ENCODE measurements at places on chromosomes 3 and 15.

GRCh38 chr15:45794712-45795439, 160.0 kb downstream of the SQOR start:
- DNase-seq: no peak

- peak; percentile 87 for DNase-seq
Measured at GRCh38 chr3:13015286-13016082, 57.7 kb downstream of the IQSEC1 start.

DNA sequence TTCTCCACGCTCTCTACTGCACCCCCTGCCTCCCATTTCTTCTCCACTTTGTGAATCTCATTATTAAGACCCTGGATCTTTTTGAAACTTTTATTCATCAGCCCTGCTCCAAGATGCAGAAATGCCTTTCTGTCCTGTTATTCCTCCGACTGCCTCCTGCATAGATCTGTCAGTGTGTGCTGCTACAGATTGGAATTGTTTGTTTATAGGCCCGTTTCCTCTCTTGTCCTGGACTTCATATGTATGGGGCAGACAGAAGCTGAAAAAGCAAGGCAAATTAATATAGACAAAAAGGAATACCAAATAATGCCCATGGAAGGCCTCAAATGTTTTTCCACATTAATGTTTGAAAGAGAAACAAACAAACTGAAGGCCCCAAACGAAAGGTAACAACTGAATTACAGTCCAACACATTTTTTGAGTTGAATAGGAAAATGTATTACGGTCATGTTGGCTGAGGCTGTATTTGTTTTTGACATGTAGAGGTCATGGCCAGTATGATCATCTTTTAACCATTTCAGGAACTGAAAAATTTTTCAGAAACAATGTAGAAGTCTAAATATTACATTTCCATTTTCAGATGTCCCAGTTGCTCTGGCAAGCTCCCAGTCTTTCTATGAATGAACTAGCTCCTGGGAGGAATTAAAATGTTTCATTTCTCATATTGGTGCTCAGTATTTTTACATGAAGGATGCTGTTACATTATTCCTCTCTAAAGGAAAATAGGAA, 8.8 kb downstream of the CHST2 start:
- no peak for DNase-seq

DNA sequence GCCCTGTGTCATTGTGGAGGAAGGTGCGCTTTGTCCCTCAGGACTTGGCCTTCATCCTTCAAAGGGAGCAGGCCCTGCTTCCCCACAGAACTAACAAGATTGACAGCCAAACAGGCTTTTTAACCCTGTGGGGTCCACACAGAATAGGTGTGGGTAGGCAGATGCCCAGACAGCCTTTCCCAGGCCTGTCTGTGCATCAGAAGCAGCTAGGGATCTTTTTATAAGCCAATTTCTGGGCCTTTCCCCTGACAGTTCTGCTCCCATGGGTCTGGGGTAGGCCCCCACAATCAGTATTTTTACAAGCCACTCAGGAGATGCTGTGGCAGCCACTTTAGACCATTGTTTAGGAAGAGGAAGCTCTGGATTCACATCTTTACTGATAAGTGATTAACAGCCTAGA, 69.2 kb downstream of the MRPL46 start:
- no peak for DNase-seq

- no peak for DNase-seq
Measured at GRCh38 chr3:108008931-108009639, 81.7 kb downstream of the CD47 start.

DNA sequence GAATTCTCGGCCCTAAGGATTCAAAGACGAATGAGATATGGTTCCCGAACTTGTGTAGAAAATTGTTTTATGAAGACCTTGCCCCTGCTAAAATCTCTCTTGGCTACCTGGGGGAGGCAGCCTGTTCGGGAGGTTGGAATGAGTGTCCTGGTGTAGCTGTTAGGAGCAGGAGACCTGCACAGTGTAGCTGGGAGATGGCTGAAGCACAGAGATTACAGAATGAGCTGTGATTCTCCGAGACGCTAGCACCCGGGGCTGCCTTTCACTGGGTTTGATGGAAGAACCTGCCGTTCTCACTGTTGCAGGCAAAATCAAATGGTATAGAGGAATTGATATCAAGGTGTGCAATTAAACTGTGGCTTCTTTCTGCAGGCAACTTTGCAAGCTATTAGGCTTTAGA, 68.0 kb downstream of the TRAK1 start:
- DNase-seq: no peak

- no peak for DNase-seq
Measured at GRCh38 chr3:110344487-110344886, 727.1 kb upstream of the NECTIN3 start.

DNA sequence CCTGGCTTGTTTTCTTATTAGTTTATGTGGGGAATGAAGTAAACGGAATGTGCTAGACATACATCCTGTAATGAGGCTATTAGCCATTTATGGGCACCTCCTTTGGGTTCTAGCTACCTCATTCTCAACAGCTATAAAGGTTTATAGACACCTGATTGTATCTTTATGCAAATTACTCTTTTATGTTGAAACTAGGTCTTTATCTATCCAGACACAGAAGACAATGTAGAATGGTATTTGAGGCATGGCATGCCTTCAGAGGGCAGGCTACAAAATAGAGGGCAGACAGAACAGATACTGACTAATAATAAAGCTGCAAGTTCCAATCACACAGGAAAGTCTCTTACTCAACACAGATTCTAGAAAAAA, 27.1 kb downstream of the TBC1D2B start:
- DNase-seq: peak; percentile 65

GRCh38 chr3:158127250-158128219, 17.6 kb downstream of the RSRC1 start:
- no peak for DNase-seq

DNA sequence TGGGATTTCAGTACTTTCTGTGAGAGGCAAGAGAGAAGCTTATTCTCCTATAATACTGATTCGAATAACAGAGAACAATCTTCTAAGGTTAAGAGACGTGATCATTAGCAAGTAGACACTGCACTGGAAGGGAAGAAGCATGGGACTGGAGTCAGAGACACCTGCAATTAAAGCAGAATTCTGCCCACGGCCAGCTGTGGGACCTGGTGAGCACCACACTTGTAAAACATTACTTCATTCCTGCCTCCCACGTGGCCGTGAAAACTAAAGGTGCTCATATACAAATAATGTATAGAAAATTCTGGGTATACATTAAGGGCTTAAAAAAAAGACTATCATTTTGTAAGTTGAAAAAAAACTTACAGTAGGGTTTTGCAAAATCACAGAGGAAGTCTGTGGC, 2.0 kb downstream of the TM2D3 start:
- DNase-seq: no peak

GRCh38 chr3:118968640-118969039, 66.0 kb downstream of the IGSF11 start:
- no peak for DNase-seq

- DNase-seq: no peak
Measured at GRCh38 chr3:172616031-172616461, 92.8 kb upstream of the TNFSF10 start.

DNA sequence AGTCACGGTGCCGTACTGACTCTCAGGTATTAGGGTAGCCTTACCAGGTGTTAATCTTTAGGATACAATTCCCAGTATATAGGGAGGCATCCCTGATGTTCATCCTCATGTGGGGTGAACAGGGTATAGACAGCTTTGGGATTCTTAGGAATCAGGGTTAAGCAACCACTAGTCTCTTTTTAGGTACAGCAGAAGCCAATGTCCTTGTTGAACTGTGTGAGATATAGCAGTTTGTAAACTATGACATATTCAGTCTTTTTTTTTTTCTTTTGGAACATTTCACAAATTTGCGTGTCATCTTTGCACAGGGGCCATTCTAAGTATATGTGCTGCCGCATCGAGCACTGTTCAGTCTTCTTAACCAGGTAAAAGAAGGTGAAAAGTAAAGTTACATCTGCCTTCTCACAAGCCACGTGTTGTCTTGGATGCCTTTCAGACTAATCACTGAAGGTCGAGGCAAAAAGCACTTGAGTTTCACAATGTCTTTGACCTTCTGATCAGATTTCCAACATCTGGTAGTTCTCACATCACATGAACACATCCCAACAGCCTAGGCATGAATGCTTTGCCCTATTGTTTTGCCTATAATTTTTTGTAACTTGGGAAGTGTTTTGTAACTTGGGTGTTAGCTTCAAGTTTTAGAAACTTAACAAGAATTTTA, 17.2 kb downstream of the TSEN2 start:
- no peak for DNase-seq

GRCh38 chr3:186909078-186909853, 21.1 kb upstream of the ST6GAL1 start:
- DNase-seq: peak; percentile 83

DNA sequence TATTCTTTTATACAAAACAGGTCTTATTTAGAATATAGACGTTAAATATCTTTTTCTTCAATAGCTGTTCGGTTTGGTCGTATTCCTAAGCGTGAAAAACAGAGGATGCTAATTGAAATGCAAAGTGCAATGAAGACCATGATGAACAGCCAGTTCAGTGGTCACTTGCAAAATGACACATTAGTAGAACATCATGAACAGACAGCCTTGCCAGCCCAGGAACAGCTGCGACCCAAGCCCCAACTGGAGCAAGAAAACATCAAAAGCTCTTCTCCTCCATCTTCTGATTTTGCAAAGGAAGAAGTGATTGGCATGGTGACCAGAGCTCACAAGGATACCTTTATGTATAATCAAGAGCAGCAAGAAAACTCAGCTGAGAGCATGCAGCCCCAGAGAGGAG, 16.8 kb downstream of the NR1D2 start:
- no peak for DNase-seq

DNA sequence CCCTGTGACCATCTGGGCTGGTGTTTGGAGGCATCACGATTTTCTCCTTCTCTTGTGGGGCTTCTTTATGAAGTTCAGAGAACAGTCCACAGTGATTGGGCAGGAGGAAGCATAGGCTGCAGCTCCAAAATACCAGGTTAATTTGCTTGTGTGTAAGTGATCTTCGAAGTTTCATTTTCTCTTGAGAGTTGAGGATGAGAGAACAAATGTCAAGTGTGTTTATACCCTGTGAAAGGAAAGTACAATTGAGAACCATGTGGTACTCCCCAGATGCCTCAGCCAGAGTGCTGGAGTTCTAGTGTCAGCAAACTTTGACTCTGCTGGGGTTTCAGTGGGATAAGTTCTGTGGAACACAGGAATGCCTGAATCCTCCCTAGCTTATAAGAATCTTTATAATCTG, 357.1 kb upstream of the CFAP20DC start:
- DNase-seq: no peak

GRCh38 chr3:48077815-48078214, 61.6 kb upstream of the MAP4 start:
- DNase-seq: no peak

DNA sequence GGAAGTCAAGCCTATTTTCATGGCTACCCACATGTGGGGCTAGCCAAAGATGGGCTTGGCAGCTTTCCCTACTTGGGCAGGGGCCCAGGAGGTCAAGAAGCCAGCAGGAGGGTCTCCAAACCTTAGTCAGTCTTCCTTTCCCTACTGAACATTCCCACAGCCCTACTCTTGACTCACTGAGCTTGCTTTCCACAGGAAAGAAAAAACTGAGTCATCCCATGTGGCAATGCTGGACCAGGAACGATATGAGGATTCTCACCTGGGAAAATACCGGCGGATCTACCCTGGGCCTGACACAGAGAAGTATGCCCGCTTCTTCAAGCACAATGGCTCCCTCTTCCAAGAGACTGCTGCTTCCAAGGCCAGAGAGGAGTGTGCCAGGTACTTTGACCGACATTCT, 3.7 kb upstream of the NGRN start:
- DNase-seq: no peak

DNA sequence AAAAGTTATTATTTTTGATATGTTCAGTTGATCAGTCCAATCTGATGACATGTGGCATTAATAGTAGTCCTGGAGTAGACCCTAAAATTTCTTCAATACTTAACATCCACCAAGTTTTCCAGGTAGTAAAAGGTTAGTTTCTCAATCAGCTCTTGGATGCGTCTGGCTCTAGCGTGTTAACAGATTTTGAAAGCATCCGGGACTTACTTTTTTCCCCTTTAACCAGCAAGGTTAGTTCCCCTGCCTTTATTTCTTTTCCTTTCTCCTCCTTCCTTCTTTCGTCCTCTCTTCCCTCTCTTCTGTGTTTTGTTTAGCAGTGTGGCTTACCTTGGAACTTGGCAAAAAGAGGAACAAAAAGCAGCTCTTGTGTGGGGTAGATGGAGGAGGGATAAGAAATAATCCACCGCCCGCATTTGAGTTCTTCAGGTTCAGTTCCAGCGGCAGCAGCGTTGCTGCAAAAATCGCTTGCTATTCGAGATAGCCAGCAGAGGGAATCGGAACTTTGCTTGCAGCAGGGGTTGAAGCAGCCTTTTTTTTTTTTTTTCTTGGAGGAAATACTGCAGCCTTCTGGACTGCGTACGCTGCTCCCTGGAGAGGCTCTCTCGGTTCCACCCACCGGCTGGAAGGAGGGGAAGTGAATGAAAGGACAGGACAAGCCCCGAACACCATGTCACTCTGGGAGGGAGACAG, at the start of gene RBMS3:
RBMS3 (plus strand) TSS at position 668 of the 690 bp plus-strand sequence.
- peak; percentile 10 for DNase-seq

DNA sequence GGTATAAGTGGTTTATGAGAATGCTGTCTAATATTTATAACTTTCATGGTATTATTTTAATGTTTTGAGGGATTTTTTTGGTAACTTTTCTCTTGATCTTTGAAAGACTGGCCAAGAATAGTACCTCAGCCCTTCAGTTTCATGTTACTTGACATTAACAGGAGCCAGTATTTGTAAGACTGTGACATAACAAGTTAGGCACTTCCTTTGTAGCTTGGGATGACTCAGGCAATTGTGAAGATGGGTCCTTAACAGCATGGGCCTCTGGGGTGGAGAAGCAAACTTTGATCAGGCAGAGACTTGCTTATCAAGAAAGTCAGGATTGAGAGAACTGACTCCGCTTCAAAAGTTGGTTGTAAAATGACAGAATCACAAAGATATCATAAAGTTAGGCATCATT, 9.5 kb downstream of the LRRC49 start:
- no peak for DNase-seq

Measured in CD4-positive, alpha-beta T cell treated with Interleukin-21 for 1 hour (primary cell).